ENCODE measurements at places on chromosomes 2 and 18.

DNA sequence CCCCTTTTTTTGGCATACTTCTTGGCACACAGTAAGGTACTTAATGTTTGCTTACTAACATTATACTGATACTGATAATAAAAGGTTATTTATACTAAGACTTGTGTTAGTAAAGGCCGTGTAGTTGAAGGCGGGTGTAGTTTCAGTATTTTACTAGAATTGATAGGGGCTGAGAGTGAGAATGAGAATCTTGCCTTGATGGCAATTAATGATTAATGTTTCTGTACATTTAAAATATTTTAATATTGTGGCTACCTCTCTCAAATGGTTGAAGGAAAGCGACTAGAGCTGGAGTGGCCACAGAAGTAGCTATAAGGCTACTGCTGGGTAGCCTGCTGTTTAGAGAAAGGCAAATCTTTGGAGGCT is 29.3 kb downstream of the PELI1 start:
- DNase-seq, result no peak

DNA sequence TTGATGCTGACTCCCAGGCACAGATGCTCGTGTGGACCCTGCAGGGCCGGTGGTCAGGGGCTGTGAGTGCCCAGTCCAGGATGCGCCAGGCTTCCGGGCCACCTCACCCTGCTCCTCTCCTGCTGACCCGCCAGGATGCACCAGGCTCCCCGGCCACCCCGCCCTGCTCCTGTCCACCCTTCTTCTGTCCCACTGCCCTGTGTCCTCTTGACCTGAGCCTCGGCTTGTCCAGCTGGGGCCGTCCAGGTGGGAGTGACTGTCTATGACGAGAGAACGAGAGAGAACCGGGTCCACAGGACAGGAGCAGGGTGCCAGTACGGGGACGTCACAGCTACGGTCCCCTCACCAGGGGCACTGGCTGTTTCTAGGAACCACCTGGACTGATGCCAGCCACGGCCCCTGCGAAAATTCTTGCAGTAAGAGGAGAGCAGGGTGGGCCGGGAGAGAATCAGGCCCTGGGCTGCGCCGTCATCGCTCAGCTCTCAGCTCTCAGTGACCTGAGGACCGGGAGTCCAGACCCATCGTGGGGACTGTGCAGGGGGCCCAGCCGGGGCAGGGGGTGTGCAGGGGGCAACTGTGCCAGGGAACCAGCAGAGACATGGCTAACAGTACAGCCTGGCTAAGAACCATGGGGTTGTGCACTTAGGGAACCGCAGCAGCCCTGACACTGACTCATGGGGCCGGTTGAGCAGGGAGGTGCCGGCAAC is 12.9 kb upstream of the NFATC1 start:
- no peak for DNase-seq

DNA sequence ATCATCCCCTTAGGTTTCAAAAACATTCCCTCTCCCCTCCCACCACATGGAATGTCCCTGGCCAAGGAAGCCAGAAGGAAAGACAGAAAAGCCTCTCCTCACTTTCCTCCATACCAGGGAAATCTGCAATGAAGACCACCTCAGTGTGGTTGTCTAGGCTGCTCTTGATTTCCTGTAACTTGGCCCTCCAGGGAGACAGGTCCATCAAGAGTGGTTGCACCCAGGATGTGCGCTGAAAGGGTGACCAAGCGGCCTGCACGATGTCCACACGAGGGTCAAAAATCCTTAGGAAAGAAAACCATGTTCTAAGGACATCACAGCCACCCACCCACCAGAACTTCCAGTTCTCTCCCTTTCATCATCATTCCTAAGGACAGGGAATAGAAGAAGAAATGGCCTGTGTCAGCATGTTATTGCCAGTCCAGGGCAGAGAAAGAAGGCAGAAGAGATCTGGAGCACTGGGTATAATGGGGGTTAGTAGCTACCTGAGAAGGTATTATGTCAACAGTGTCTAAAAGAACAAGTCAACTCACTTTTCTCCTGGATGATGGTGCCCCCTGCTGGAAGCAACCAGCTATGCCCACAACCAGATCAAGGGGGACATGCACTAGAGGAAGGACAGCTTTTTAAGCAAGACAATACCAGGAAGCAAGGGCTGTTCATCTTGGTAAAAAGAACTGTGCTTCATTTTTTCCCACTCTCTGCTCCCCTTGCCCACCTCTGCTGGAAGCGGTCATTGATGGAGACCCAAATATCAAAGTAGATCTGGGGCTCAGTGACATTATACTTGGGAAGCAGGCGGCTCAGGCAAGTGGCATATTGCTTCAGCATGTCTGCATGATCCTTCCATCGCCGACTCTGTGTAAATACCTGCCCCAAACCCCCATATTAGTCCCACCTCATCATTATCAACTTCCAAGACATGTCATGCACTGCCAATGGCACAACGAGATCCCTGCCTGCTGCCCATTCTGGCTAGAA is 9.3 kb downstream of the GGCX start:
- peak; percentile 77 for DNase-seq

GRCh38 chr2:211755187-211755586 is 783.4 kb downstream of the ERBB4 start:
- DNase-seq, result no peak

GRCh38 chr2:147927053-147927588 is 82.3 kb downstream of the ACVR2A start:
- no peak for DNase-seq

- DNase-seq, result no peak
Observed at GRCh38 chr2:207228402-207228801, 62.7 kb upstream of the KLF7 start.

- DNase-seq, result no peak
Observed at GRCh38 chr18:9322744-9323143, 11.8 kb upstream of the TWSG1 start.

- DNase-seq, result no peak
Observed at GRCh38 chr18:55268151-55268601, 308.9 kb upstream of the CCDC68 start.

GRCh38 chr18:31064130-31064529 is 21.6 kb upstream of the DSC3 start:
- DNase-seq, result no peak

- DNase-seq, result peak; percentile 7
Observed at GRCh38 chr2:53740170-53740569, 27.4 kb upstream of the CHAC2 start.

GRCh38 chr18:48740851-48741485 is 202.1 kb downstream of the CTIF start:
- DNase-seq, result no peak

DNA sequence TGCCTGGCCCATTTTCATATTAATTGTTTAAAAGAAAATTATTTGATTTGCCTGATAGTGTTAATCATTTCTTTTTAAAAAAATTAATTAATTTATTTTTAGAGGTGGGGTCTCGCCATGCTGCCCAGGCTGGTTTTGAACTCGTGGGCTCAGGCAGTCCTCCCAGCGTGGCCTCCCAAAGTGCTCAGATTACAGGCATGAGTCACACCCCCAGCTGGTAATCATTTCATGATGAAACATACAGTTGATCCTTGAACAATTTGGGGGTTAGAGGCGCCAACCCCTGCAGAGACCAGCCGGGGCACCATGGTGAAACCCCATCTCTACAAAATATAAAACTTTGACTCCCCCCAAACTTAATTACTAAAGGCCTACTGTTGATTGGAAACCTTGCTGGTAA is 7.9 kb downstream of the GPN1 start:
- DNase-seq, result no peak

- no peak for DNase-seq
Observed at GRCh38 chr18:36350839-36351469, 53.4 kb downstream of the FHOD3 start.

- DNase-seq, result no peak
Observed at GRCh38 chr2:73994178-73994831, 9.6 kb downstream of the TET3 start.

DNA sequence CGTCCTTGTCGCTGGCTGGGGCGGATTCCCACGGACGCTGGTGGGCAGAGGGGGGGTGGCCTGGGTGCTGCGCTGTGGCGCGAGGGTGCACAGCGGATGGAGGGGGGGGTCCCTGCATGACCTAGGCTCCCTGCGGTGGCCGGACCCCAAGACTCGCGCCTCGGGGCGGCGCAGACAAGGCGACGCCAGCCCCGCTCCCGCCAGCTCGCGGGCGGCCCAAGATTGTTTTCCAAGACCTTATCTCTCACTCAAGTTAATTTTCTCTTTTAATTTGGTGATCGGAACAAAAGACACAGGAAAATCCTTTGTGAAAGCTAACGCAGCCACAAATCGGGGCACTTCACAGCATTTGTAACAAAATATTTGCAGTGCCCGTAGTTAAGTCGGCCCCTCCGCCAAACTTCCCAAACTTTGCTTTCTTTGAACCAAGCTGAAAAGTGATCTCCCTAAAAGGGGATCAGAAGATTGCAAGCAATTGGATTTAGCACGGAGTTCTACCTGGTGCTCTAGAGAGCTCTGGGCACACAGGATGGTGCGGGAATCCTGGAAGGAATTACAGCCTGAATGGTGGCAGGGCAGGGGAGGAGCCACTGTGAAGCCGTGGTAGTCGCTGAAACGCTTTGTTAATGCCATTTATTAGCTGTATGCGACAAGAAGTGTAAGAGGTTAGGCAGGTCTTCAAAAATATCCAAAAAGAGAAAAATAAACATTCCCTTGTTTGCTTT is 4.8 kb upstream of the ID2 start:
- DNase-seq, result peak; percentile 38

GRCh38 chr2:190819840-190820301 is 60.8 kb upstream of the GLS start:
- no peak for DNase-seq

DNA sequence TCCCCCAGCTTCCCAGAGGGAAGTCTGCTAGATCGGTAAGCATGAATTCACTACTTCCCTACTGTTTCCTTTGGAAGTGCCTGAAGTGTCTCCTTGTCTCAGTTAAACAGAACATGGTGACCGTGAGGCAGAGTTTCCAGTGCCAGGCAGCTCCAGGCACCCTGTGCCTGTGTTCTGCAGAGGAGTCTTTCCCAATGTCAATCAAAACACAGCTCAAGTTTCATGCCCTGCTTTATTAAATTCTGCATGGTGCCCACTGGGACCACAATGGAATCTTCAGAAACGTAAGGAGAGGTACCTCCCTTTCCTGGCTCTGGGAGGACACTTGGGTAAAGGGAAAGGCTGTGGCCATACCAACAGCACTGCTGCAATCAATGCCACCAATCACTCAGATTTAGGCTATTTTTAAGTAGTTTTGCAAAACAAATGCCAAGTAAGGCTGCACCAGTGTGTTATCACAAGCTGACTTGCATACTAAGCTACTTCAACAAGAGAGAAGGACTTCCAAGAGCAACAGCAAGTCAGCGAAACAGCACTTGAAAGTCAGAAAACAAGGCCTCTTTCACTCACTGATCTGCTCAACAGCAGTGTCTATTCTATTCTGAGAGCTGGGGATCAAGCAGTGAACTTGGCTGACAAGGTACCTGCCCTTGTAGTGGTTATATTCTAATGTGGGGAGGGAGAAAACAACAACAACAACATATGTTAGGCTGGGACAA is 14.9 kb downstream of the LPIN2 start:
- DNase-seq, result no peak

DNA sequence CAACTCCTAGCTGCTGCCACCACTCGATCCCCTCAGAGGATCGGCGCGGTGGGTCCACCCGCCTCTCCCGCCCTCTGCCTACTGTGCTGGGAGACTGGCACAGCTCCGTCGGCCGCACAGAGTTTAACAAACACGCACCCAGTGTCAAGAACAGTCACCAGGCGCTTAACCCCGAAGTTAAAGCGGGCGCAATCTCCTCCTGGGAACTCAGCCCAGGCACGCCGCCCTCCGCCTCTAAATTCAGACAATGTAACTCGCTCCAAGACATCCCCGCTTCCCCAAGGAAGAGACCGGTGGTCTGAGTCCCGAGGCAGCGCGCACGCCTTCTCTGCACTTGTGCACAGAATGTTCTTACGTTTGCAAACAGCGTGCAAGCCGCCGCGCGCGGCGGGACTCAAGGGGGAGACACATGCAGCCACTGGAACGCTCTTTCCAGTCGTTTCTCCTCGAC is 533 bp downstream of the CXCR4 start:
- DNase-seq, result no peak

GRCh38 chr18:46332921-46333341 is 228.7 kb downstream of the HAUS1 start:
- no peak for DNase-seq

DNA sequence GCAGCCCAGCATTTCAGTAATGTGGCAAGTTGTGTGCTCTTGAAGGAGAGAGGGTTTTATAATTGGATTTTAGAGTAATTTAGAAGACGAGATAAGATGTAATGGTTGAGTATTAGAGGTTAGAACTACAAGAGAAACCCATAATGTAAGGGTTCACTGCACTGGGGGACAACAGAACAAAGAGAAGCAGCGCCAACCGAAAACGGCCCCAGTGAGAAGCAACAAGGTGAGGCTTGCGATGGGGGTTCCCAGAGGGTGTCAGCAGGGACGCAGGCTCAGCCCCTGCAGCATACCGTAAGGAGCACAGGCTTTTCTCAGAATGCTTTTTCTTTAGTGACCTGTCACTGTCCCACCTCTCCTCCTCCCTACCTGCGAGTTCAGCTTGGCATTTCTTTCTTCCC is 183.9 kb upstream of the ETAA1 start:
- DNase-seq, result no peak

GRCh38 chr2:68414876-68415275 is 49.8 kb downstream of the PLEK start:
- DNase-seq, result no peak

- DNase-seq, result peak; percentile 10
Observed at GRCh38 chr2:190344276-190344827, 963 bp downstream of the INPP1 start.

- no peak for DNase-seq
Observed at GRCh38 chr2:217790195-217790594, 212.6 kb downstream of the TNS1 start.

DNA sequence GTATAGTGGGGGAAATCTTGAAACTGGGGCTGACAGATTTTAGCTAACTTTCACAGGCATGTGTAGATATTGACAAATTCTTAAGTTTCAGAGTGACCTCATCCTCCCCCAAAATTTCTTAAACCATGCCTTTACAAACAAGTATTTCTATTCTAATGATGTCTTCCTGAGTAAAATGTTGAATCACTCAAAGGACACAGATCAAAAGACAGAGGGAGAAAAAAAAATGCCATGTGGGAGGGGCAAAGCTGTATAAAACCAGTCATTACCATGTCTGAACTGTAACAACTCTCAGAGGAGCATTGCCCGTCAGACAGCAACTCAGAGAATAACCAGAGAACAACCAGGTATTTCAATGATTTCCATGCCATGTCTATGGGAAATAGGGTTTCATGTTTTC is at the start of gene SERPINB2:
TSS of gene SERPINB2 (plus strand) at position 282 of the 400 bp plus-strand sequence. CDS start 3,740 bp downstream, outside the sequence.
- DNase-seq, result no peak

- no peak for DNase-seq
Observed at GRCh38 chr2:9937258-9937657, 14.2 kb upstream of the GRHL1 start.

GRCh38 chr2:71498261-71498701 is 44.9 kb downstream of the DYSF start:
- no peak for DNase-seq
